ENCODE measurements at places on chromosomes 16 and 17.

GRCh38 chr16:57556941-57557541, 14.6 kb downstream of the ADGRG5 start:
- DNase-seq, result no peak

DNA sequence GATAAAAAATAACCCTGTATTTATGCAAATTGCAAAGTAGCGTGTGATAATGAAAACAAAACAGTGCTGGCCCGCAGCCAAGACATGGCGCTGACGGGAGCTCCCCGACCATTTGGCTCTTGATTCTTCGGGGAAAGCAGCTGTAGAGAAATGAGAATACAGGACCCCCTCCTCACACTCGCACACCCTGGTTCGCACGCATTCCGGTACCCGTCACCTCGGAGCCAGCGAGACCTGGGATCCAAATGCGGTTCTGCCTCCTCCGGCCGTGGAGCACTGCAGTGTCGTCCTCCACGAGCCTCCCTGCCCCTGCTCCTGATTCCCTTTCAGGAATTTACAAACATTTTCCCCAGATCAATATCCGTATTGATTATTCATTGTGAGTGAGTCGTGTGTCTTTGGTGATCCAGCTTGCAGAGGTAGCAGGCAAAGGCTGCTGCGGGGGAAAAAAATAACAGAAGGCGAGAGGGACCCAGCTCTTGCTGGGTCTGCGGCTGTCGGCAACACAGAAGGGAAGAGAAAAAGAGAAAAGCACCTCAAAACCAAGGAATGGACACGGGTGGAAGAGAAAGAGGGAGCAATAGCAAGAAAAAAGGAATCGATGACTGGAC, 184.1 kb upstream of the ZFHX3 start:
- no peak for DNase-seq

GRCh38 chr17:57402681-57403180, 146.4 kb downstream of the MSI2 start:
- peak; percentile 71 for DNase-seq

- DNase-seq, result no peak
Observed at GRCh38 chr17:19660219-19660870, 11.8 kb downstream of the ALDH3A2 start.

GRCh38 chr17:2954898-2955445, 108.4 kb downstream of the OR1D5 start:
- no peak for DNase-seq

DNA sequence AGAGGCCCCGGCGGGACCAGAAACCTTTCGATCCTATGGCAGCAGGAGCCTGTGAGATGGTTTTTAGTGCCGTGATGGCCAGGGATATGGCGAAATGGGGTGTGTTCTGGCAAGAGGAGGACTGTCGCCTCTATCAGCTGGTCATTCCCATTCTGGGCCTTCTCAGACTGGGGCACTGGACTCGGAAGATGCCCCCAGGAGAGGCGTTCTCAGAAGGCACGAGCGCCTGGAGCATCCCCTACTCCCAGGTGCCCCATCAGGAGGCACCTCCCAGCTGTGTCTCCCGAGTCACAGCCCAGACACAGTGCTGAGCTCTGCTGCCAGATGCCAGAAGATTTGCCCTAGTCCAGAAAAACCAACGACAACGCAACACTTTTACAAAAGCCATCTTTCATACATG, 54.6 kb upstream of the ENDOV start:
- no peak for DNase-seq

Data from umbilical cord (tissue), 2 donors.